ENCODE measurements at places on chromosomes 12 and 14.

GRCh38 chr12:111451232-111451631 is 45.5 kb downstream of the SH2B3 start:
- DNase-seq, result no peak

GRCh38 chr12:5511644-5512600 is 80.0 kb downstream of the NTF3 start:
- no peak for DNase-seq

DNA sequence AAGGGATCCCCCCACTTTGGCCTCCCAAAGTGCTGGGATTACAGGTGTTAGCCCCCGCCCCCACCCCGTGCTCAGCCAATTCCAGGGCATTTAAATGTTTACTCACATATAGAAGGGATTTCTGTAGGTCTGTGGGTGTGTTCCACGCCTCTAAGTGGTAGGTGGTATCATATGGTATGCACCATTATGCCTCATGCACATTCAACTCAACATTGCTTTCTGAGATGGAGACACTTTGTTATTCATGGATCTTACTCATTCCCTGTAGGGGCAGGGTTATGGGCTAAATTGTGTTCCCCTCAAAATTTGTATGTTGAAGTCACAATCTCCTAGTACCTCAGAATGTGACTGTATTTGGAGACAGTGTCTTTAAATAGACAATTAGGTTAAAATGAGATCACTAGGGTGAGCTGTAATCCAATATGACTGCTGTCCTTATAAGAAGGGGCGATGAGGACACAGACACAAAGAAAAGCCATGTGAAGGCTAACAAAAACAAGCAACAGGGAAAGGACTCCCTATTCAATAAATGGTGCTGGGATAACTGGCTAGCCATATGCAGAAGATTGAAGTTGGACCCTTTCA is 200.6 kb downstream of the EFCAB11 start:
- DNase-seq, result no peak

GRCh38 chr12:47048541-47048940 is 30.9 kb upstream of the PCED1B start:
- DNase-seq, result no peak

DNA sequence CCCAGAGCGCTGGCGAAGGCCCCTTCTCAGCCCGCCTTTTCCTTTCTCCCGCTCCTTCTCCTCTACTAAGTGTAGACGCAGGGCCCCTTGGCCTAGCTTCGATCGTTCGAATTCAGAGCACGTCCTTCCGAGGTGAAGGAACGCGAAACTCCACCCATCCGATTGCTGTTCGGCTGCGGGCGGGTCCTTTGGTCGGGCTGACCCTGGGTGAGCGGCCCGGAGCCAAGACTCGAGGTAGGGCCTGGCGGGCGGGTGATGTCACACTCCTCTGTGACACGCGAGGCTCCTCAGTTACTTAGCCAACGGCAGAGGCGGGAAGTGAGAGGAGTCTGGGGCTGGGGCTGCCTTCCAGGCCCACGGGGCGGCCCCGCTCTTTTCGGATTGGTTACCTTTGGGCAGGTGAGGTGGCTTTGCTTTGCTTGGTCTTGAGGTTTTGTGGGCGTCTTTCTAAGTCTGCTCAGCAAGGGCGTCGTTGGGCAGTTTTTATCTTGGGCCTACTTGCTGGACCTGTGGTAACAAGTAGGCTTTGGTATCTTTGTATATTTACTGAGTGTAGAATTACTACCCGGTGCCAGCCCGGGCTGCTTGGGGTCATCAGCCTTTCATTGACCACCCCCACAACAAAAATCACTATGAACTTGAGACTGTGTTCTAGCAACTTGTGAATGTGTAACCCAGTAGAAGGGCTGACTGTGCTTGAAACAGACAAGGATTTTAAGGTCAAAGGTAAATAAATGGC is 694 bp downstream of the TMBIM6 start:
- peak; percentile 95 for DNase-seq

DNA sequence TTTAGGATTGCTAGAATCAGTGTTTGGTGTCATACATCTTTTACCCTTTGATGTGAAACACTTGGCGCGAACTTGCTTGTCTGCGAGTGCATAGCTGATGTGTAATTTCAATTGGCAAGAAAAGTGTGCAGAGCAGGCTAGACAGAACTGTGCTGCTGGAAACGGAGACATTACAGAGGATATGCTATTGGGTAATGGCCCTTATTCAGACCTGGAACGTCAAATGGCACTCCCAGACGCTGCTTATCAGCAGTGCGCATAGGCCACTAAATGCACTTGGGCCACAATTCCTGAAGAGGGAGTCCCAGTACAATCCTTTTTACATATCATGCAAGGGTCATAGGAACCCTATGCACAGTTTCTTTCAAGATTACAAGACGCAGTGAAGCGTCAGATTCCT is 15.7 kb upstream of the SLC10A1 start:
- no peak for DNase-seq

DNA sequence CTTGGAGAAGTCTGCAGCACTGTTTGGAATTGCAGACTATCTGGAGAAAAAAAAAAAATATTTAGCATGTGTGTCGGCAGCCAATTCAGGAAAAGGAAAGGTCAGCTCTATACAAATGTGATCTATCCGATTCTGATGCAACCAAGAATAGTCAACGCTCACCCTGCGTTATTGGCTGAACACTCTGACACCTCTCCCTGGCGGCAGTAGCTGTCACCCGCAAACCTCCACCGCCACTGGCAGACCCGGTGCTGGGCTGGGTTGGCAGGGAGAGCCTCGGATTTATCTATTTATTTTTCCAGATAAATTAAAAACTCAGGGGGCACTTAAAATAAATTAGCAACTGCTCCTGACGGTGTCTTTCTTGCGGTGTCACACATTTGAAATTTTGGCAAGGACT is 409.7 kb downstream of the VRK1 start:
- DNase-seq, result no peak

DNA sequence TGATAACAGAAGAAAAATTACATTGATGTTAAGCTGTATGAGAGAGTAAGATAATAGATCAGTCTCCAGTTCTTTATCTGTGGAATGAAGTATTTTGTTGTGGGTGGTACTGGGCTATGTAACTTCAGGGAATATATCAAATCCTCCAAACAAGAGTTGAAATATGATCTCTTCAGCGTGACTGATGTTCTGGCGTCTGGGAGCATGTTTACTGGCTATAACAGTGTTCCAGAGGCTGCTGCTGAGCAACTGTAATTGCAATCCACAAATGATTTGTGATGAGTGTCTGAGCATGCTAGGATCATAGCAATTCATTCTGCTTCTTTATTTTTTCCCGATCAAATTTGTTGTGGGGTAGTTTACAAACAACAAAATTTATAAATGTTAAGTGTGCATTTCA is 18.6 kb upstream of the CCDC198 start:
- no peak for DNase-seq

DNA sequence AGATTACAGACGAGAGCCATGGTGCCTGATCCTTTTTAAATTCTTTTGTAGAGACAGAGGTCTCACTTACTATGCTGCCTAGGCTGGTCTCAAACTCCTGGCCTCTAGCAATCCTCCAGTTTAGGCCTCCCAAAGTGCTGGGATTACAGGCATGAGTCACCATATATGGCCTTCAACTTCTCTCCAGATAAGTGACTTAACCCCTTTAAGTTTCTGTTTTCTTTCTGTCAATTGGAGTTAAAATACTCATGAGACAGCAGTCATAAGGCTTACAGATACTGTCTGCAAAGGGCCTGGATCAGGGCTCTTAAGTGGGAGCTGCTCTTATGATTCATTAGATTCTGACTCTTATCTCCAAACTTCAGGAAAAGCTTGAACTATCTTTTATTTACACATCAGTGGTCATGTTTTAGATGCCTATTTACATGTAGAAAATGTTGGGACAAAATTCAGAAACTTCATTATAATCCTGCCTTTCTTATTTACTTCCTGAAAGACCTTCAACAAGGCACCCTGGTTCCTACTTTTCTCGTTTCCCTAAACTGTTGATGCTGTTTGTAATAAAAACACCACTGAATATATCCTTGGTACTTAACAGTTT is 271.5 kb upstream of the TBX3 start:
- no peak for DNase-seq
